CD4-positive, alpha-beta T cell treated with Interleukin-4 for 1 hour (primary cell): ENCODE measurements at places on chromosomes 6 and 20.

DNA sequence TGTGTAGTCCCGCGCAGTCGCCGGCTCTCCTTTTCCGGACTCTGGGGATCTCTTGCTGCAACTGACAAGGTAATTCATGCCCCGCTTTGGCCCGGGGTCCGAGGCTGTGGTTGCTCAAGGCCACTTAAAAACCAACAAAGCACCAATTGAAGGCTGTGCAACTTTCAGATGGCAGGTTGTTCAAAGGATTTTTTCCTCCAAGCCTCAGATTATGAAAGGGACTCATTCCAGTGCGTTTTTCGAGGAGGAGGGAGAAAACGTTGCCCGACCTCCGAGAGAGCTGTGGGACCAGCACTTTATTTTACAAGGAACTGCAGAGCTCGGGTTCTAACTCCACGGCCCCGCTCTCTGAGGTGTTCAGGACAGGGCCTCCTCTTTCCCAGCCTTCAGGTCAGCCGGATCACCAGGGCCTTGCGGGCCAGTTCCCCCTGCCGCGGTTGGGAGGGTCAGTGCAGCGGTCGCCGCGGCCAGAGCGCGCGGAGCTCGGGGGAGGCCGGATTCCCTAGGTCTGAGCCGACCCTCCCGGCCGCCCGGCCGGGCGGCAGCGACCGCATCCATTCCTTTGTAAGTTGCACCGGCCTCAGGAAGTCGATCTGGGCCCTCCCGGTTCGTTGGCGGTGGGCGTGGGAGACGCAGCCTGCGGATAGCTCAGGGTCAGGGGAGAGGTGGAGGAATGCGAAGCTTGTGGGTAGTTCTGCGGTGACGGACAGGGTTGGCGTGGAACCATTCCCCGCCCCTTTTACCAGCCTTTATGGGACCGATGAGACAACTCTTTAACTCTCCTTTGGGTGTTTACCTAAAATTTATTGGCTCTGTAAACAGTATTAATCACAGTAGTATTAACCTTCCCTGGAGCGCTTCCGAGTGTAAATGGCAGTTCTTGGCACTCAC lies 1.6 kb downstream of the UTRN start:
- DNase-seq: no peak

- DNase-seq: no peak
Observed at GRCh38 chr6:41028561-41029412, 10.2 kb downstream of the UNC5CL start.

GRCh38 chr6:44627091-44627882 lies 239.8 kb downstream of the CDC5L start:
- peak; percentile 18 for DNase-seq

DNA sequence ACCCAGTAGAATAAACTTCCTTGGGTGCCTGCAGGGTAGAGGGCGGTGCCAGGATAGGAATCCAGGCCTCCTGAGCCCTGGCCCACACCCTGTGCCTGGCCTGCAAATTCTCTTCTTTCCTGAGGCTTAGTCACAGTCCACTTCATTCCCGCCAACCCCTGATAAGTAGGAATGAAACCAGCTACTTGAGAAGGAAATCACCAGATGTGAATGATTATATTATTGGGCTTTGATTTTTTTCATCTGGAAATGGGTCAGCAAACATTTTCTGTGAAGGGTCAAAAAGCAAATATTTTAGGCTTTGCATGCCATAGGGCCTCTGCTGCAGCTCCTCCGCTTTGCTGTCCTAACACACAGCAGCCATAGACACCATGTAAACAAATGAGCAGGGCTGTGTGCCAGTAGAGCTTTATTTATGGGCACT lies 50.2 kb downstream of the STK35 start:
- DNase-seq: no peak

GRCh38 chr6:41646026-41646795 lies 7.9 kb downstream of the MDFI start:
- no peak for DNase-seq

DNA sequence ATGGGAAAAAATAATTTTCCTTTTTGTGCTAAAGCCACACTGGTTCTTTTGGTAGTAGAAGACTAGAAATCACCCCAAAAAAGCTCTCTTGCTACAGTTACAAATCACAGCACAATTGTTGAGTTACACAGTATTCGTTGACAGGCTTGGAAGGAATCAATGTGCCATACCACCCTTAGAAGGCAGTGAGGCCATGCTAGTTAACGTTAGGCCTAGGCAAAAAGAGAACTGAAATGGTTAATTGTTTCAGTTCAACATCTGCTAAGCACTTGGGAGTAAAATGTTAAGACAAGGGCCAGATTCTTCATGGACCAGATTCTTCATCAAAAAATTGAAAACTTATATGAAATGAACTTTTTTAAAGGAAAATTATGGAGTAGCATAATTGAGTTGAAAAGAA lies 626.2 kb downstream of the UTRN start:
- no peak for DNase-seq

DNA sequence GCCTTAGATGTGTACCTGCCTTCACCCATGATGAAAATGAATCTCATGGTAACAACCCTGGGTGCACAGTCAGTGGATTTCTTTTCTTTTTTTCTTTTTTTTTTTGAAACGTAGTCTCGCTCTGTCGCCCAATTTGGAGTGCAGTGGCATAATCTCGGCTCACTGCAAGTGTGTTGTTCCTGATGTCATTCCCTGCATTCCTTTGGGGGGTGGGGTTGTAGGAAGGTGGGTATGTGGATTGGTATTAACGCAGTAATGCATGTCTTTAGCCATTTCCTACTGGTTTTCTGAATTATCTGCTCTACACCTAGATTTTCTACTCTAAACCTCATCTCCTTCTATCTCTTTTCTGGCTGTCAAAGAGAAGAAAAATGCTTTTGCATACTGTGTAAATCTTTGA lies 146.6 kb downstream of the RNF144B start:
- DNase-seq: no peak

GRCh38 chr6:100118301-100118700 lies 124.3 kb upstream of the MCHR2 start:
- DNase-seq: no peak

DNA sequence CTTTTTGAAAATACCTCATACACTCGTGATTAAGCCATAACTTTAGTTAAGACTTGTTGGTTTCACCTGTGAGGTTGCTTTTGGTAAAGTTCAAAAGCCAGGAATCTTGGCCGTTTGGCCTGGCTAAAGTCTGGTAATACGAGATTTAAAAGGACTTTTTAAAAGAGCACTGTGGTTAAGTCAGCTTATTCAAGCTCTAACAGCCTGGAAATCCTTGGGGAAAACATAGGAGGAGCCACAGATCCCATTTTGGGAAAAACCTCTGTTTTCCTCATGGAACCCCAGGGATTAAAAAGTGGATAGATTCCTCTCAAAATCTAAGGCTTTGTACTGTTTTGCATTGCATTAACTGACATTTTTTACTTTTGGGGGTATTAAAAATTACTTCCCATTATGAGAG lies 13.7 kb upstream of the SLC22A16 start:
- DNase-seq: no peak

- DNase-seq: peak; percentile 72
Observed at GRCh38 chr6:105484238-105485161, 81.6 kb upstream of the PREP start.

- peak; percentile 42 for DNase-seq
Observed at GRCh38 chr20:33689973-33690372, 3.8 kb upstream of the E2F1 start.
